ENCODE measurements at places on chromosomes 3 and 15. TPM values are rescaled to one million over a fixed set of nuclear protein-coding genes. Genes with fewer than 3 reads are reported as not detected.

DNA sequence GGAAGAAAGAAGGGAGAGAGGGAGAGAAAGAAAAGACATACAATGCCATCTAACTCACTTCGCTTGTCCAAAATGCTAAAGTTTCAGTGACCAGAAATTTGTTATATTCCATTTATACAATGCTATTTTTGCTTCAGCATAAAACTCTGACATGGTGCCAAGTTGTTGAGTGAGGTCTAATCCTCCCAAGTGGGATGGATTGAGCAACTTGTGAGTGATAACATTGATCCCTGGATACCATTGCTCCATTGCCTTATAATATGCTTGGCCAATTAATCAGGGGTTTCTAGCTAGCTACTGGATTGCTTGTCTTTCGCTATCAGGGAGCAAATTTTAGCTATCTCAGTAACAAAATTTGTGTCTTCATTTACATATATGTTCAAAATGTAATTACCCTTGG lies 615.6 kb upstream of the DPPA4 start:
- no peak for DNase-seq

RPL32 gene
- 1,359 TPM for total RNA-seq

DNA sequence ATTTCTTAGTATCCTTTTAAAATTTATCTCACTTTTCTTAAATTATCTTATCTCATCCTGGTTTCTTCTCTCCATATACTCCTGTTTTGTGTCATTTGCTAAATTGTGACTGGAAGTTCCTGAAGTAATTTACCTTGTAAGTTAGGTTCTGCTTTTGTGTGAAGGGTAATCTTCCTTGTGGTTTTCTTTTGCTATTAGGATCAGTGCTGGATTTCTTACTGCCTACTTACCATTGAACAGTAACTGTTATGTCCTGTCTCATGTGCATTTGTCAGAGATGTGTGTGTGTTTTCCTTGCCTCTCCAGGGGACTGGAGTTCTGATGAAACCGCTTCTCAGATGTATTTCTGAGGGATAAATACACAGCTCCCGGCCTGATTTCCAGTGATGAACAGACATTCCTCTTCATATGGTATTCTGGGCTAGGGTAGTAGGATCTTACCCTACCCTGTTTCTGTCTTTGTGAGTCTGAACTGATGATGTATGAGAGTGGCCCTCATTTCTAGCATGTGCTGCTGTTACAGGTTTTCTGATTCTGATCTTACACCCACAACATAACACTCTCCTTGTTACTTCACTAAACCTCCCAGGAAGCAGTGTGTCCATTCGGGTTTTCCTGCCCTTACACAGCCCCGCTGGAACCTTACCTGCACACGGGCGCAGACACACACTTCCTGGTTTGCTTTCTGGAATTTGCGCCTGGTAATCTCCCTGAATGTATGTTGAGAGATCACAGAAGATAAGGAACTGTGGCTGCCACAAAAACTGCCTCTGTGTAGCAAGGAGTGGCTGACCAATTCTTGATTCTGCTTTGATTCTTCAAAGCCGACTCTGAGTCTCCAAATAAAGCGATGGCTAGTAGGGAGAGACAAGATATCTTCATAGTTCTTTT lies 14.7 kb downstream of the PAK2 start:
- no peak for DNase-seq

- DNase-seq: no peak
Observed at GRCh38 chr15:78625606-78626280, 4.9 kb upstream of the CHRNA3 start.

DNA sequence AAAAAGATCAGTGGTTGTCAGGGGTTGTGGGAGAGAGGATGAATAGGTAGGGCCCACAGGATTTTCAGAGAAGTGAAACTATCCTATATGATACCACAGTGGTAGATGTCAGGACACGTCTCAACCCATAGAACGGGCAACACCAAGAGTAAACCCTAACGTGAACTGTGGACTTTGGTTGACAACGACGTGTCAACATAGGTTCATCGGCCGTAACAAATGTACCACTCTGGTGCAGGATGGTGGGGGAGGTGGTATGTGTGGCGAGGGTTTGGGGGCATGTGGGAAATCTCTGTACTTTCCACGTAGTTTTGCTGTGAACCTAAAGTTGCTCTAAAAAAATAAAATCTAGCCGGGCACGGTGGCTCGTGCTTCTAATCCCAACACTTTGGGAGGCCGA lies 13.0 kb upstream of the PIGZ start:
- no peak for DNase-seq

GOLGA8R gene
- total RNA-seq: not detected

SAMD7 gene
- not detected for total RNA-seq
